SW480 (cell line): ENCODE measurements at places on chromosomes 3 and 15.
A peak's percentile ranks its signal among the peaks of the same experiment; 100 is the strongest.

DNA sequence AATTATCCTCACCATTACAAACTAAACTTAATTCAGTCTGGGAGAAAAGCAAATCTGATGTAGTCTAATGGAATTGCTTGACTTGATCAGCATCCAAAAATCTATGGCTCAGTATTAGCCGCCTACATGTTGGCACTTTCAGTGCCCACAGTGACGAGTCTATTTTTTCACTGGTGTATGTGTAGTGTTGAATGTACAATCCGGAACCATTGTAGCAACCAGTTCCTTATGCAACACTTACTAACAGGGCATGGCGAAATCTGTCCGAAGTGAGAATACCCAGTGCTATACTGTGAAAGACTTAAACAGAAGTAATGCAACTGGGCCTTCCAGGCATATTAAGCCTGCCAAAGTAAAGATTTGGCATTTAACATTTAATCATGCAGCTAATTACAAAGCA lies 18.6 kb downstream of the LRRN1 start:
- DNase-seq = no peak

DNA sequence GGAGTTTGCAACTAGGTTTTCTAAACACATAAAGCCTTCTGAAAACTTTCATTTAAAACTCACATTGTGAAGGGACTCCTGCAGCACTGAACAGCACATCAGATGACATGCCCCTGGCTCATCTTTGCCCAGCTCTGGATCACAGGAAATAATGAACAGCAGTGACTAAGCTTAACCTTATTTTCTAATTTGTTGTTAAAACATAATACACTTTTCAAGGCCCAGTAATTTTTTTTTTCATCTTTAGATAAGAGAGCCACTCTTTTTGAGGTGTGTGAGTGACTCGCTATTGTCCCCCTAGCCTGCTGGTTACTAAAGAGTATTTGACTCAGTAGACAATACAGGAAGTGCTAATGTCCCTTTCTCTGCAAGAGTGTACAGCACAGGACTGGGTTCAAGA lies 204.0 kb downstream of the OSBPL10 start:
- DNase-seq = no peak

GRCh38 chr15:66673410-66674322 lies 28.4 kb upstream of the SMAD6 start:
- DNase-seq = peak; percentile 43

DNA sequence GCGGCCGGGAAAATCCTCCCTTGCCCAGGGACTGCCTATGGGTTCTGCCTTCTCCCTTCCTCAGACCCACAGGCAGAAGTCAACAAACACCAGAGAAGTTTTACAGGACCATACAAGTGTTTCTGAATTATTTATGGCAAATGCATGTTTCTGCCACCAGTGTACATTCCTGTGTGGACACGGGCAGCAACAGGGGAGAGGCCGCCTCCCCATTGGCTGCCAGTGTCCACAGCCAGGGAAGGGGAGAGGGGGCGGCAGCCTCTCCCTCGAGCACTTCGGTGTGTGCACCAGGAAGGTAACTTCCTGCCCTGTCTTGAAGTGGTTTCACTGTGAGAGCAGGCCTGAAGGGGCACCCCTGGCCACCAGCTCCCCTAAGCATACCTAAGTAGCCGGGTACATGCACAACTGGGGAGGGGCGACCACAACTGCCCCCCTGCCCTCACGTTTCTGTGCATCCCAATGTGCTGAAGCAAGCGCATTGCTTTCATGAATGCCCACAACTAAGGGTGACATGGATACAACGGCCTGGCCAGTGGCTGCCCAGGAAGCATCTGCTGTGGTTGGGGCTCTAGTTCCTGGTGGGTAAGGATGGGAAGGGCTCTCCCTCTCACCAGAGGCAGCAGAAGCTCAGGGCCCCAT lies 14.8 kb upstream of the SHISA5 start:
- no peak for DNase-seq

- no peak for DNase-seq
Measured at GRCh38 chr3:156987946-156988345, 161.8 kb downstream of the LEKR1 start.

DNA sequence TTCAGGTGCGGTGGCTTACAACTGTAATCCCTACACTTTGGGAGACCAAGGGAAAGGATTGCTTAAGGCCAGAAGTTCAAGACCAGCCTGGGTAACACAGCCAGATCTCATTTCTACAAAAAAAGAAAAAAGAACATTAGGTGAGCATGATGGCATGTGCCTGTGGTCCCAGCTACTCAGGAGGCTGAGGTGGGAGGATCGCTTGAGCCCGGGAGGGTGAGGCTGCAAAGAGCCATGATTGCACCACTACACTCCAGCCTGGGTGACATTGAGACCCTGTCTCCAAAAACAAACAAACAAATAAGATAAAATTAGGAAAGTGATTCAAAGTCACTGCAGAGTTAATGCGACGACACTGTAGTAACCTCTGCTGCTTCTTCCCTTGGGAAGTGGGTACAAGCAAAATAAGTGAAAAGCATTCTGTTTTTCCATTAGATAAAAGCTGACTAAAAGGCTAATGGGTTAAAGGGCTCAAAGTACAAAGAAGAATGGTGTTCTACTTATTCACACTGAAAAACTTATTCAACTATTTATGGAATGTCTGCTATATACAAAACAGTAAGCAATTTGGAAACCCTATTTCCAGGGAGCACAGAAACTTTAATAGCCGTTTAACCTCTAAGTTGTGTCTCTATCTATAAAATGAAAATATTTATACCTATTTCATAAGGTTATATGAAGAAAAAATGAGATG lies 8.0 kb upstream of the RPS27L start:
- DNase-seq = no peak

- DNase-seq = no peak
Measured at GRCh38 chr3:188394623-188395022, 240.7 kb downstream of the LPP start.

- peak; percentile 36 for DNase-seq
Measured at GRCh38 chr3:45647148-45647619, 42.0 kb upstream of the SACM1L start.

DNA sequence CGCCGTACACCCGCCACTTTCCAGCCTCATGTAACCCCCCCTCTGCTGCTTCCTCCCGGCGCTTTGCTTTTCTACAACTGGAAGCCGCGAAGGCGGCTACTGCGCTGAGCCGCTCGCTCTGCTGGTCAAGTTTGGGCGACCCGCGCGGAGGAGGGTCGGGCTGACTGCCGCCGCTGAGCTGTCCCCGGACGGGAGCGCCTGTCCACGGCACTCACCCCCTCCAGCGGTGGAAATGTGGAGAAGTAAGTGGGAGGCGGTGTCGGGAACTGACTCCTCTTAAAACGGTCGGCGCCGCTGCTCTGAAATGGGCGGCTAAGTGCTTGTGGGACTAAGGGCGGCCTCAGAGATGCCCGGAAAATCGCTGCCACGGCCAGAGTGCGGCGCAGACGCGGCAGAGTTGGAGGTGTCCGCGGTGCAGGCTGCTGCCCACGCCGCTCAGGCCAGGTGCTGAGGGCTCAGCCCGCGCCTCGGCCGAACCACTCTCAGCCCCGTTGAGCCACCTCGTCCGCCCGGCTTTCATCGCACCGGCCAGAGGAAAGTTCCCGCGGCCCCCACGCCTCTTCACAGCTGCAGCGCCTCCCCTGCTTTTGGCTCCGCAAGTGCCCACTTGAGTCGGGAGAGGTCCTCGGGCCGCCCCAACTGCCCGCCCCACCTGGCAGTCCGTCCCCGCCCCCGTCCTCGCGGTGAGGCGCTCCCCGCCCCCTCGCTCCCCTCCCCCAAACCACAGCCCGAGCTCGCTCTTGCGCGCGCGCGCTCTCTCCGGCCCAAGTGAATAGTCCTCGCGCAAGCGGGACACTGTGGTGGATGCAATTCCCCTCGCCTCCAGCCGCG lies at the start of gene EPHA6:
Gene EPHA6 (plus strand): TSS at position 775 of the 831 bp plus-strand sequence.
- no peak for DNase-seq

DNA sequence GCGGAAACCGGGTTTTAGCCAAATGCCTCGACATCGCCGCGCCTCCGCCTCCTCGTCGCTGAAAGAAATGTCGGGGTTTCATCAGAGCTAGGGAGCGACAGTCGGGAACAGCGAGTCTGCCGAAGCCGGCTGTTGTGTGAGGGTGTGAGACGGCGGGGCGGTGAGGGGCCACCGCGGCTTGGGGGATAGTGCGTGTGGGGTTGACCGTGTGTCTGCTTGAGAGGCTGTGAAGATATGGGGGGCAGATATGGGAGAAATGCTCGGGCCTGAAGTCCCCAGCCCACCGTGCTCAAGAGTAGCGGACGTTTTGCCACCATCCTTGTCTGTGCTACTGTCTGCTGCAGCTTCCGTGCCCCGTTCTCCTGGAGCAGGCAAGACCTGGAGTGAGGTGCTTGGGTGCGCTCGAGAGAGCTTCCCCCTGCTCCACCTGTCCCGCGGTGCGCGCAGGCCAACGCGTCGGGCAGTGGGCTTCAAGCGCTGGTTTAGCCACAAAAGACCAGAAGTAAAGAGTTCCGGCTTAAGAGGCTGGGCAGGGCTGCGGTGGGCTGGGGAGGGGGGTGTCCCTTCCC lies 716 bp upstream of the ISLR2 start:
- DNase-seq = no peak

GRCh38 chr3:158731938-158732855 lies at the start of gene RARRES1:
Gene RARRES1, minus strand, starts transcription at chr3:158732457. Its CDS starts 42 bp downstream, at chr3:158732415.
- peak; percentile 20 for DNase-seq

GRCh38 chr3:138799822-138800221 lies 34.9 kb downstream of the PIK3CB start:
- no peak for DNase-seq

- DNase-seq = no peak
Measured at GRCh38 chr3:64158334-64158733, 66.9 kb downstream of the PRICKLE2 start.
